Neuronal stem cell (in vitro differentiated cells): ENCODE measurements at places on chromosomes 11 and 22.

DNA sequence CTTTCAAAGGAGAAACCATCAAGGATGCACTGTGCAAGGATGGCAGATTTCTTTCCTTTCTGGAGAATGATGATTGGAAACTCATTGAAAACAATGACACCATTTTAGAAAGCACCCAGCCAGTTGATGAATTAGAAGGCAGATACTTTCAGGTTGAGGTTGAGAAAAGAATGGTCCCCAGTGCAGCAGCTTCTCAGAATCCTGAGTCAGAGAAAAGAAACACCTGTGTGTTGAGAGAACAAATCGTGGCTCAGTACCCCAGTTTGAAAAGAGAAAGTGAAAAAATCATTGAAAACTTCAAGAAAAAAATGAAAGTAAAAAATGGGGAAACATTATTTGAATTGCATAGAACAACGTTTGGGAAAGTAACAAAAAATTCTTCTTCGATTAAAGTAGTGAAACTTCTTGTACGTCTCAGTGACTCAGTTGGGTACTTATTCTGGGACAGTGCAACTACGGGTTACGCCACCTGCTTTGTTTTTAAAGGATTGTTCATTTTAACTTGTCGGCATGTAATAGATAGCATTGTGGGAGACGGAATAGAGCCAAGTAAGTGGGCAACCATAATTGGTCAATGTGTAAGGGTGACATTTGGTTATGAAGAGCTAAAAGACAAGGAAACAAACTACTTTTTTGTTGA, 9.8 kb downstream of the FAM111A start:
- no peak for DNase-seq

- no peak for DNase-seq
These were observed 9.4 kb upstream of the FBLN1 start for GRCh38 chr22:45493286-45493771.

GRCh38 chr11:111748035-111748804, 18.0 kb downstream of the PPP2R1B start:
- no peak for DNase-seq

- DNase-seq, result no peak
These were observed 23.7 kb downstream of the JAML start for GRCh38 chr11:118200901-118201680.

GRCh38 chr11:88169881-88170280, 5.4 kb downstream of the RAB38 start:
- DNase-seq, result no peak

GRCh38 chr11:19818619-19819018, 106.0 kb downstream of the NAV2 start:
- no peak for DNase-seq

GRCh38 chr22:22452211-22452610, 56.3 kb downstream of the ZNF280B start:
- no peak for DNase-seq

- DNase-seq, result peak; percentile 32
These were observed 639 bp downstream of the CRY2 start for GRCh38 chr11:45847911-45848316.

- no peak for DNase-seq
These were observed 36.6 kb upstream of the FEZ1 start for GRCh38 chr11:125532668-125533067.

- DNase-seq, result no peak
These were observed 56.3 kb upstream of the YPEL1 start for GRCh38 chr22:21791635-21792625.

DNA sequence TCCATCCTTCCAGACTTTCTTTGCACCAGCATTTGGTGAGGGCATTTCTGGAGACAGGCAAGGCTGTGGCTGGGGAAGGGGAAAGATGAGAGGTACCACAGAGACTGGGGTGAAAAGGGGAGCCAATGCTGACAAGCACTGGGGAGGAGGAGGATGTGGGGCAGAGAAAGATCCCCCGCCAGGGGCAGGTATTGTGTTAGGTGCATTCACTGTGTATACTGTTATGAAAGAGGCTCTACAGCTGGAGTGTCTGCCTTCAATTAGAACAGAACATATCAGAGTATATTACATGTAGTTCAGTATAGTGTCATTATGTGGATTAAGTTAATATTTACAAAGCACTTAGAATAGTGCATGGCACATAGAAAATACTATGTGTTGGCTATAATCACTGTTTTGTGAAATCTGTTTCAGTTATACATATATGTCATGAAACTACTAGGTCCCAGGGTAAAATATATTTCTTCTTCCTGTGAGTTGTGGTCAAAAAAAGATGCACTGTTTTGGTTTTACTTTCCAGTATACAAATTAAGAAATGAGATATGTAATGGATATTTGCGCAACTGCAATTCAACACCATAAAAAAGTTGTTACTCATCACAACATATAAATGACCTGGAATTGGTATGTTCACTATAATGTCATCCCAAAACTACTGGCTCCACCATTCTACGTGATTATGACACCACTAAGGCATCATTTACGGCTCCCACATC, 8.4 kb downstream of the MSANTD2 start:
- DNase-seq, result no peak

DNA sequence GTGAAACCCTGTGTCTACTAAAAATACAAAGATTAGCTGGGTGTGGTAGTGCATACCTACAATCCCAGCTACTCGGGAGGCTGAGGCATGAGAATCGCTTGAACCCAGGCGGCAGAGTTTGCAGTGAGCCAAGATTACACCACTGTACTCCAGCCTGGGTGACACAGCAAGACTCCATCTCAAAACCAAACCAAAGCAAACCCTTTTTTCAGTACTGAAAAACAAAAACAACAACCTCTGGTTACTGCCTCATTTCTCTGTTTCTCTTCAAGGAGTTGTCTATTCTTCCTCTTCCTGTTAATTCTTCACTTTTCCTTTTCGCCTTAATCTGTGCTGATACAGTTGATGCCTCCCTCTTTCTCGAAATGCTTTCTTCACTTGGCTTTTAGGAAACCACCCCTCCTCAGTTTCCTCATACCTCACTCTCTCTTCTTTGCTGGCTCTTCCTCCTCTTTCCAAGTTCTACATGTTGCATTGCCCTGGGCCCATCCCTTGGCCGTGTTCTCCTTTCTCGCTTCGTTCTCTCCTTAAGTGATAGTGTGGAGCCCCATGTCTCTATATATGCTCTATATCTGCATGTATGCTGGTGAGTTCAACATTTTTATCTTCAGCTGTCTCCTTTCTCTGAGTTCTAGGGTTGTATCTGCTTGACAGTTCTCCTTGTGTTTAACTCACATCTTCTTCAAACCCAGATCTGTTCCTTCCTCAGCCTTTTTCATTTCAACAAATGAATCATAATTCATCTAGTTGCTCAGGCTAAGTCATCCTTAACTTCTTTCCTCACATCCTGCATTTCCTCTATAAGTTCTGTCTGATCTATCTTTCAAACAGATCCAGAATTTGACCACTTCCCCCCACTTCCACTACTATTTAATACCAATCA, 37.1 kb downstream of the NUCB2 start:
- DNase-seq, result no peak

GRCh38 chr22:48780597-48781277, 1046.9 kb downstream of the BRD1 start:
- DNase-seq, result no peak

DNA sequence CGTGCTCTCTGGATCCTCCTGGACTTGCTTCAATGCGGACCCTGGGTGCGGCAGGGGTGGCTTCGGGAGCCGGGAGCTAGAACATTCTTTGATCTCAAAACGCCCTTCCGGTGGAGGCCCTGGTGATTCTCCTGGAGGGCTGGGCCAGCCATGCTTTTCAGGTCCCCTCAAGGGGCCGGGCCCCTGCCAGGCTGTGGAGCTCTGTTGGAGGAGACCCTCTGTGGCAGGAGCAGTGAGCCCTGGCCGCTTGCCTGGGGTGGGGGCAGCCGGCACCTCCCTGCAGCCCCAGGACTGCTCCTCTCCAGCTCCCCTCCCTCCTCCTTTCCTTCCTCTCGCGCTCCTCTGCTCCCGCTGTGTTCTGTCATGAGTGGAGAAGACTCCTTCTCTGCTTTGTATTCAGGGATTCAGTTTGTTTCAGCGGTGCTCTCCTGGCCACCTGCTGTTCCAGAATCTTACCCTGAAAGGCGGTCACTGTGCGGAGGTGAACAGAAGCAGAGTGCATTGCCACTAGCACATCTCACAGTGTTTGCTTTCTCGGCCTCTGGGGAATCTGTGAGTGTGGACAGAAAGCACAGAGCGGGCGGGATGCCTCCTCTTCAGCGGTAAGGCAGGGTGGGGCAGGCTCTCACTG, 289.1 kb downstream of the TBC1D22A start:
- DNase-seq, result no peak

DNA sequence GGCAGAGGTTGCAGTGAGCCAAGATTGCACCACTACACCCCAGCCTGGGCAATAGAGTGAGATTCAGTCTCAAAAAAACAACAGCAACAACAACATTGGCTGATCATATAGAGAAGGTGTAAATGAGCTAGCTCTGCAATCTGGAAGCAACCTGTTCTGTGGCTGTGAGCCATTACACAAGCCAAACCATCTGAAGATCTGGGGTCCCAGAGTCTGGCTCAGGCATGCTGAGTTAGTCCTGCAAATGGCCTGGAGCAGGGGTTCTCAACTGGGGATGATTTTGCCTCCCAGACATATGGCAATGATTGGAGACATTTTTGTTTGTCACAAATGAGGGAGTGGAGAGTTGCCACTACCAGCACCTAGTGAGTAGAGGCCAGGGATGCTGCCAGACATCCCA, 42.3 kb upstream of the RAB1B start:
- no peak for DNase-seq

GRCh38 chr22:50058906-50059880, 1.1 kb upstream of the TTLL8 start:
- DNase-seq, result peak; percentile 66

GRCh38 chr11:74357449-74357848, 40.8 kb downstream of the PGM2L1 start:
- no peak for DNase-seq

GRCh38 chr11:67268081-67268961, 2.0 kb downstream of the GRK2 start:
- no peak for DNase-seq

DNA sequence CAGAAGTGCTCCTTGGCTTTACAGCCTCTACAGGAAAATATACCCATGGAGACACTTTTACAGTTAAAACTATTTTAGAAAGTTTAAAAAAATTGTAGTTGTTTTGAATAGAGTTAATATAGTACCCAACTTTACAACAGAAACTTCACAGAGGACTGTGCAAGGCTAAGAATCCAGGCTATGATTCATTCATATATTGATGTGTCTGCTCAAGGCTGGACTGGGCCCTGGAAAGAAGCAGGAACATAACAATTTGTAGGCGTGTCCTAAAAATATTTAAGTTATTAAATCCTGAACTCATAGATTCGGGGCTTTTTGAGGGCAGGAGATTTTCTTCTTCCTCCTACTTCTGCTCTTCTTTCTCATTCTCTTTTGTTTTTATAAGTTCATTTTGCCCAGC, 291.5 kb upstream of the CCDC179 start:
- DNase-seq, result no peak

DNA sequence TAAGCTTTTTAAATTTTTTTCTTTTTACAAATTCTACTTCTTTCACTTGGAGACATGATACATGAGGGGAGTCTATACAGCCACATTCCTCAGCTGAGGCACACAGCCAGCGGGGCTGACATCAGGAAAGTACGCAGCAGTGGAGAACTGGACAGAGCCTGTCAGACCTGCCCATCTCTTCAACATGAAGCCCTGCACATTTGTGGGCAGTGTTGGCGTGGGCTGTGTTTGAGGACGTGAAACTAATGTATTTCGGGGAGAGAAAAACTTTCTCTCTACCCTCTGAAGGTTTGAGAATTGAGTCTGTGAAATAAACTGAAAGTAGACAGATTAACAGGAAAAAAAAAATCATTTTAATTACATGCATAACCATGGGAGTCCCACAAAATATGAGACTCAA, 84.8 kb upstream of the HTATIP2 start:
- DNase-seq, result no peak

GRCh38 chr11:31237819-31238760, 131.4 kb downstream of the DCDC1 start:
- peak; percentile 80 for DNase-seq

DNA sequence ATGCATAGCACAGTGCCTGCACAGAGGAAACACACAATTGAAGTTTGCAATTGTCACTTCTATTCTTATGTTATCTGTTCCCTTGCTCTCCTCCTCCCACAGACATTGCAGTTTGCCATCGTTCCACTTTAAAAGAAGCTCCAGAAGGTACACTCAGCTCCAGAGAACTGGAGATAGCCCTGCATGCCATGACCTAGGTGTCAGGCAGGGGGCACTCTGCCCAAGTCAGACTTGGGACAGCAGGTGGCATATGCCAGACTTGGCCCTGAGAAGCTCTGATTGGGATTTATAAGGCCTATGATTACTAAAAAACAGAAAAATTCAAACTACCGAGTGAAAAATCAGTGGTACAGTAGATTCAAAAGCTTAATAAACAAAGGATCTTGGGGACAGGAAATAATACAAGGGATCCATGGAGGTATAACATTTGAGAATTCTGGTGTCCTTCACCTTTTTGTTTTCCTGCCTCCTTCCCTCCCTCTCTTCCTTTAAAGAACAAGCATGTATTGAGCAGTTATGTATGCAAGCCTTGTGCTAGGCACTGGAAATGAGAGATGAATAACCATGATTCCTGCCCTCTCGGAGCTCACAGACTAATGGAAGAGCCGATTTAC, 40.0 kb downstream of the TENM4 start:
- DNase-seq, result peak; percentile 17

GRCh38 chr11:114354076-114354475, 46.2 kb downstream of the C11orf71 start:
- no peak for DNase-seq

GRCh38 chr11:33086017-33086416, 46.6 kb downstream of the TCP11L1 start:
- no peak for DNase-seq

DNA sequence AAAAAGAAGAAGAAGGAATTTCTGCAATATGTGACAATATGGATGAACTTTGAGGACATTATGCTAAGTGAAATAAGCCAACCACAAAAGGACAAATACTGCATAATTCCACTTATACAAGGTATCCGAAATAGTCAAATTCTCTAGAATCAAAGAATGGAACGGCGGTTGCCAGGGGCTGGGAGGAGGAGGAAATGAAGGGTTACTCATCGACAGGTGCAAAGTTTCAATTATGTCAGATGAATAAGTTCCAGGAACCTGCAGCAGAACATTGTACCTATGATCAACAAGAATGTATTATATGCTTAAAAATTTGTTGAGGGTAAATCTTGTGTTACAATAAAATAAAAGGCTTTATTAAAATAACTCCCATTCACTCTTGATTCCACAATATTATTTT, 49.0 kb downstream of the SC5D start:
- no peak for DNase-seq

GRCh38 chr22:45784357-45785277, 113.0 kb downstream of the ATXN10 start:
- DNase-seq, result no peak

DNA sequence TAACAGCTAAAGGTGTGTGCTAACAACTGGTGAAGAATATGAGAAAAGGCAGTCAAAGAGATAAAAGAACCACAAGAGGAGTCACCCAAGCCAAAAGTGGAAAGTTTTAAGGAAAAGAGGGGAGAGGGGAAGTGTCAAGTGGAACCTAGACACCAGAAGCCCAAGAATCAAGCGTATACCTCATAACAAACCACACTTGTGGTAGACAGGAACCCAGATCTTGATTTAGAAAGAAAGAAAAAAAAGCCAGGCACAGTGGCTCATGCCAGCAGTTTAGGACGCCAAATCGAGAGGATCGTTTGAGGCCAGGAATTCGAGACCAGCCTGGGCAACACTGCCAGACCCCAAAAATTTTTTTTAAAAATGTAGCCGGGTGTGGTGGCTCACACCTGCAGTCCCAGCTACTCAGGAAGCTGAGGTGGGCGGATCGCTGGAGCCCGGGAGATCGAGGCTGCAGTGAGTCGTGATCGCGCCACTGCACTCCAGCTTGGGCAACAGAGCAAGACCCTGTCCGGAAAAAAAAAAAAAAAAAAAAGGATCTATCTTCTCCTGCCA, 877 bp downstream of the SLC25A17 start:
- no peak for DNase-seq
